Mucosa of descending colon (tissue), 3 donors: ENCODE measurements at places on chromosomes 1 and 21. TPM values are rescaled to one million over a fixed set of nuclear protein-coding genes. Genes with fewer than 3 reads are reported as not detected.

The JAM2 gene
- 6.5 TPM for total RNA-seq

The PWP2 gene
- 4.5 TPM for total RNA-seq

The C1orf226 gene
- total RNA-seq, result 31.2 TPM

The EYA3 gene
- total RNA-seq, result 19.9 TPM

The FTCD gene
- not detected for total RNA-seq

The CFAP107 gene
- total RNA-seq, result not detected

The PLA2G2A gene
- 2,765 TPM for total RNA-seq

The ARHGEF11 gene
- total RNA-seq, result 47.7 TPM

The SLC22A15 gene
- 2.7 TPM for total RNA-seq

The NUF2 gene
- total RNA-seq, result 2.3 TPM

The ANXA9 gene
- not detected for total RNA-seq

The MPL gene
- 0.81 TPM for total RNA-seq

The PDPN gene
- 1.0 TPM for total RNA-seq

The C1orf87 gene
- 0.14 TPM for total RNA-seq

The UFC1 gene
- total RNA-seq, result 88.6 TPM

The CRNN gene
- not detected for total RNA-seq

The ATP1A4 gene
- not detected for total RNA-seq

The NES gene
- 3.0 TPM for total RNA-seq

The RUNX1 gene
- total RNA-seq, result 16.5 TPM

The ETV3L gene
- total RNA-seq, result not detected

The UBE2J2 gene
- 61.1 TPM for total RNA-seq

The EPS15 gene
- 50.0 TPM for total RNA-seq

The OR6K2 gene
- not detected for total RNA-seq

The OPRD1 gene
- total RNA-seq, result 0.48 TPM

The FCRL6 gene
- 0.41 TPM for total RNA-seq

The CYP4A11 gene
- total RNA-seq, result not detected

The CRP gene
- 0.20 TPM for total RNA-seq

The CLCA4 gene
- total RNA-seq, result 1,448 TPM

The GUCA2B gene
- 153 TPM for total RNA-seq
